SW 1271 (cell line): ENCODE measurements at places on chromosomes 5 and 9.
A peak's percentile ranks its signal among the peaks of the same experiment; 100 is the strongest.

- no peak for DNase-seq
Observed at GRCh38 chr5:128630121-128630520, 92.1 kb upstream of the FBN2 start.

GRCh38 chr5:154478224-154478565, at the start of gene HAND1:
Gene HAND1, minus strand, starts transcription at chr5:154478227. Its CDS starts 219 bp downstream, at chr5:154478008.
- DNase-seq = no peak

DNA sequence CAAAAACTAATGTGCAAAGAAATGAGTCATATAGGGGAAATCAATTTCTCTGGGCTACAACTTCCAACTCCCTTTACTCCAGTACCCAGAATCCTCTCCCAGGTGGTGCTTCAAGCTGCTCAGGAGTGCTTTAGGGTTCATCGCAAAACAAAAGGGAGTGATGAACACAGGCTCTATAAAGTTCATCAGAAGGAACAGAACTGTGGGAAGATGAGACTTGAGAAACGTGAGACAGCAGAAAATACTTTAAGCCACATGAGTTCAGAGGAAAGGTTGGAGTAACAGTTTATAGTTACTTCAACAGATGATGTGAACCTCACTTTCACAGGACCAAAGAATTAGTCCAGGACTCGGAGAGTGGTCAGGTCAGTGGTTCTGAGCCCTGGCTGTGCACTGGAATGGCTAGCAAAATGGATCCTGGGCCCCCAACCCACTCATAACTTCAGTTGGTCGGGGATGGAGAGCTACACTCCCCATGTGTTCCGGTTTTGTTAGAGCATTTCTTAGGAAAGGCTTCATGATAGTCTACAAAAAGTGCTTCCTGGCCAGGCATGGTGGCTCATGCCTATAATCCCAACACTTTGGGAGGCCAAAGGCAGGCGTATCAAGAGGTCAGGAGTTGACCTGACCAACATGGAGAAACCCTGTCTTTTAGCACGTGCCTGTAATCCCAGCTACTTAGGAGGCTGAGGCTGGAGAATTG, 4.3 kb downstream of the RPL12 start:
- DNase-seq = peak; percentile 40

DNA sequence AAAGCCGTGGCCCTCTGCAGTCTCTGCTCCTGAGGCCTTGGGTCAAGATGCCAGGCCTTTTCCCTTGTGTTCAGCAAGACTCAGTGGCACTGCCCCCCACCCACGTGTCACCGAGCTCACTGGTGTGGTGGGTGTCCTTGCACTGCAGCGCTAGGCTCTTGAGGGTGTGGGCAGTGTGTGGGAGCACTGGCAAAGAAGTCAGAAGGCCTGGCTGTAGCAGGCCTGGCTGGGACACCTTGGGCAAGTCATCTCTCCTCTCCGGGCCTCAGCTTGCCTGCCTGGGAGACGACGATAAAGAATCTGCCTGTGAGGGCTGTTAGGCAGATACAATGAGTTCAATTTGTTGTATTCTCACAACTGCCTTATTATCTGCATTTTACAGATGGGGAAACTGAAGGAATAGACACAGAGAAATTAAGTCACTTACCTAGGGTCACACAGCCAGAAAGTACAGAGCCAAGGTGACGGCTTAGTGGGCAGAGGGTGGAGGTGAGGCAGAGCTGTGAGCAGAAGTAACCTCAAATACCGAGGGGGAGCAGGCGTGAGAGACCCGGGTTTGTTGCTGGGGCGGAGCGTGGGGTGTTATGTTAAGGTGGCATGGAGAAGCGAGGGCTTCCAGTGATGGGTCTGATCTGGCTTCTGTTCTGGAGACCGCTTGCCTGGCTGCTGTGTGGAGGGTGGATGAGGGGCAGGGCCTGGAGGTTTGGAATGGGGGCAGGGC, 1.4 kb downstream of the TSPAN17 start:
- DNase-seq = no peak

- no peak for DNase-seq
Observed at GRCh38 chr5:124124711-124125229, 612.8 kb downstream of the CSNK1G3 start.

DNA sequence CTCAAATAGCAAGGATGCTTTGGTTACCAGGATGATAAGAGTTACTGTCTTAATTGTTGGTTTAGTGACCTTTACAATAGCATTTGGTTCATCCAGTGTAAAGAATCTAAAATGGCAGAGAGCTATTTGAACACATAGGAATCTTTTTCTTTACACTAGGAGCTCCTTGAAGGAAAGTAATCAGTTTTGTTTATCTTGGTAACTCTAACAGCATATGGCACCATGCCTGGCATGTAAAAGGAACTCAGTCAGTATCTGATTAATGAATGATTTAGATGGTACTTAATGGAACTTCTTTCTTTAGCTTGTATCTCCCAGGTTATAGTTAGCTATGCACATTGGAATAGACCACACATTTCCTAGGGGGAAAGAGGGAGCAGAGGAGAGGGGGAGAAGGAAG, 9.9 kb downstream of the PSMD5 start:
- no peak for DNase-seq

DNA sequence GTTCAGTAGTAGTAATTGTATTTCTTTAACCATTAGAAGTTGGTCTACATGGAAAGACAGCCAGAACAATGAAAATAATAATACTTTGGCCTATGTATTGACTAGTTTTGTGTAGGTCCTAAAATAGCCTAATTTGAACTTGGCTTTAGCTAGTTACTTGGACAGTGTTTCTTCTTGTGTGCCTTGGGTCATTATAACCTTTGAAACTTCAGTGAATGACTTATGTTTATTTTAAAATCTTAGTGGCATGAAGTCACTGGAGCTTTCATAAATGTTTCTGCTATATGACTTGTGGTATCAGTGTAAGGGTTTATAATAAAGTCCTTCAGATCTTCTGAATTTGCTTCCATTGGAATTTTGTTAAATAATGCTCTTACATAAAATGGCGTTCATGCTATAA, 2.6 kb upstream of the FAM120AOS start:
- DNase-seq = no peak

DNA sequence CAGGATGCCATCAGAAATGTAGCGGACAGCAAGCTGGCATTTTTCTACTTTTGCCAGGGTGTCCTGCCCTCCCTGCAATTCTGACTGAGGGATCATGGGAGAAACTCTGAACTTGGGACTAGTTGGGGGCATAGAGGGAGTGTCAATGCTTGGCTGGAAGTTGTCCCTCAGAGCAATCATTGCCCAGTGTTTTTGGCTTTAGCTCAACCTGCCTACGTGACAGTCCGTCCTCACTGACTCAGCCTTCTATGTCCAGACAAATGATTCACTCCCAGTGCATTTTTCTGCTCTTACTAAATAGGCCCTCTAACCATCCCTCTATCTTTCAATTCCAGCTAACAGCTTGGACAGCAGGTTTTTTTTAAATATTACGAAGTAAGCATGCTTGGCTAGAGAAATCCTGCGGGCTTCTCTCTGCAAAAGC, 627.4 kb downstream of the TLR4 start:
- DNase-seq = no peak

DNA sequence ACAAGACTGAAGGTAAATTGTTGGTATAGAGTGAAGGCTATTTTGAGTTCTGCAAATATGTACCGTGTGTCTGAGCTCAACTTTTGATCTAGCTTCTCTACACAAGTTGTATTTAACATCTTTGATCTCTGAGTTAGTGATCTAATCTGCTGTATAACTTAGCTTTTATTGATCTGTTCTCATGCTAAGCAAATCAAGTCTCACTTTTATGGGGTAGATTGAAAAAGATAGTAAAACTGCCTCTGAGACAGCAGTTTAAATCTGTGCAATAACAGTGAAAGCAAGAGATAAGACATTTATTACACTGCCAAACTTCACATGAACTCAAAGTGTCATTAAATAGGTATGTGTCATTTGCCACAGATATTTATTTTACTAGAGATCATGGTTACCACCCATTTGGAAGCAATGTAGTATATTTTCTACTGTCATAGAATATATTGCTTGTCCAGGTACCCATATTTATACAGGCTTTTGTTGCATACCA, 477.3 kb downstream of the ISL1 start:
- no peak for DNase-seq

GRCh38 chr5:39941416-39941815, 516.6 kb upstream of the DAB2 start:
- no peak for DNase-seq

DNA sequence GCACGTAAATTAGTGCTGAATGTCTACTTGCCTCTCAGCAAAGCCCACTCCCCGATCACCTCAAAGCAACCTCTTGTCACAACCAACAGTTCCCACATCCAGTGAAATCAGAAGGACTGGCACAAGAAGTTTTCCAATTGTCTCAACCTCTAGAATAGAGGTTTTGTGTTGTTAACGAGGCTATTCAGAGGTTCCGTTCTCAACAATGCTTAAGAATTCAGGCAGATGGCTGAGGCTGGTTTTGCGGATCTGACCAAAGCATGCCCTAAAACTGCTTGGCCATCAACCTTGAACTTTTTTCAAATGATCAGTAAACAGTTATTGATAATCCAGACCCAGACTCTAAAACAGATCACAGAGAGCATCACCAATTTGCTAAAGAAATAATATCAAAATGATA, 52.9 kb downstream of the MAPKAP1 start:
- DNase-seq = no peak

DNA sequence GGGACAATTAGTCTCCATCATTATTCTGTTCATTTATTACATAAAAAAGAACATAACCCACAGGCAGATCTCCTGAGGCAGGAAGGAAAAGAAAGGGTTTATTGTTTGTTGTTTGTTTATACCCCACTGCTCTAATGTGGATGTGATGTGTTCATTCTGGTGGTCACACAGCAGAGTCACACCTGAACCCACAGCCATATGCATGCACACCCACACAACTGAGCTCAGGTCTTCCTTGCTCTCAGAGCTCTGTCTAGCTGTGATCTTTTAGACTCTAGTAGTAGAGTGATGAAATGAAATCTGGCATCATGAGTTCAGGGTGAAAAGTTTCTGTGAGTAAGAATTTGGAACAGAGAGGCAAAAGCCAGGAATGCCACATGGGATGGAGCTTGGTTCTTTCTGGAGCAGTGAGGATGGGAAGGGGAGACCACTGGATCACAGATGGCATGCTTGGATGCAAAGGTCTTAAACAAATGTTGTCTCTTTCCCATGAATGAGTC, 227.0 kb downstream of the PAPPA start:
- DNase-seq = no peak

GRCh38 chr5:121366515-121366914, 485.2 kb upstream of the FTMT start:
- no peak for DNase-seq

- no peak for DNase-seq
Observed at GRCh38 chr5:86760661-86761060, 142.9 kb downstream of the COX7C start.

DNA sequence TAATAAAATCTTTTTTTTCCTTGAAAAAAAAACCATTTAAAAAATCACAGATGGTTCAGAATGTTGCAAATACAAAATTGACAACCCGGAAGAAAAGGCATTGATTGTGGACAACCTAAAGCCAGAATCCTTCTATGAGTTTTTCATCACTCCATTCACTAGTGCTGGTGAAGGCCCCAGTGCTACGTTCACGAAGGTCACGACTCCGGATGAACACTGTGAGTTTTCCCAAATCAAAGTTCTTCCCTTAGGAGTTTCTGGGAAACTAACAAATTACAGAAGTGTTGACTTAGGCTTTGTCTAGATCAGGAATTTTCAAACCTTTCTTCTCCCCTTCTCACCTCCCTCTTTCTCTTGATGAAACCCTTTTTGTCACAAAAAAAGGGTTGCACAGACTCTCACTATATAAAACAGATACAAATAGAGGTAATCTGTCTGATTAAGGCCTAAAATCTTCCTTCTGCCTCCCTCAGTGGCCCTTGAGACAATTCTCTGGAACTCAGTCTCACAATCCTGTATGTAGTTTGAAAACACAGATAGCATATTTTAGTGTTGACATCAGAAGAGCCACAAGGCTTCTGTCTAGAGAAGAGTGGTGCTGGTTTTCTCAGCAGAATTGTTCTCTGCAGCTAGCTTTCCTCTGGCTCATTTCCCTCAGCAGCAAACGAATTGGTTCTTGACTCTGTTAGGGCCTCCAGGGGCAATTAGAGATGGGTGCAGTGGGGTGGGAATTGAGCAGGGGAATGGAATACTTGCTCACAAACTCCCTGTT, 79.5 kb downstream of the OSMR start:
- DNase-seq = no peak

GRCh38 chr5:140631831-140632365, 1.1 kb downstream of the CD14 start:
- DNase-seq = no peak

GRCh38 chr5:160699301-160699700, 152.7 kb downstream of the ATP10B start:
- no peak for DNase-seq

DNA sequence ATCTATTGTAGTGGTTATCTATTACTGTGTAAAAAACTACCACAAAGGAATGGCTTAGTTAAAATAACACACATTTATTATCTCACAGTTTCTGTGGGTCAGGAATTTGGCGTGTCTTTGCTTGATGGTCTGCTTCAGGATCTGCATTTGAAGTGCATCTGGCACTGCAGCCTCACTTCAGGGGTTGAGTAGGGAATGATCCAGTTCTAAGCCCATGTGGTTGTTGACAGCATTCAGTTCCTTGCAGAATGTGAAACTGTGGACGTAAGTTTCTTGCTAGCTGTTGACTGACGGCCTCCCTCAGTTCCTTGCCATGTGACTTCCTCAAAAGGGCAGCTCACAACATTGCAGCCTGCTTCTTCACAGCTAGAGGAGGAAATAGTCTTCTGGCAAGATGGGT, 2.1 kb upstream of the OGN start:
- no peak for DNase-seq

GRCh38 chr5:96995419-96995818, 59.5 kb downstream of the LNPEP start:
- no peak for DNase-seq

DNA sequence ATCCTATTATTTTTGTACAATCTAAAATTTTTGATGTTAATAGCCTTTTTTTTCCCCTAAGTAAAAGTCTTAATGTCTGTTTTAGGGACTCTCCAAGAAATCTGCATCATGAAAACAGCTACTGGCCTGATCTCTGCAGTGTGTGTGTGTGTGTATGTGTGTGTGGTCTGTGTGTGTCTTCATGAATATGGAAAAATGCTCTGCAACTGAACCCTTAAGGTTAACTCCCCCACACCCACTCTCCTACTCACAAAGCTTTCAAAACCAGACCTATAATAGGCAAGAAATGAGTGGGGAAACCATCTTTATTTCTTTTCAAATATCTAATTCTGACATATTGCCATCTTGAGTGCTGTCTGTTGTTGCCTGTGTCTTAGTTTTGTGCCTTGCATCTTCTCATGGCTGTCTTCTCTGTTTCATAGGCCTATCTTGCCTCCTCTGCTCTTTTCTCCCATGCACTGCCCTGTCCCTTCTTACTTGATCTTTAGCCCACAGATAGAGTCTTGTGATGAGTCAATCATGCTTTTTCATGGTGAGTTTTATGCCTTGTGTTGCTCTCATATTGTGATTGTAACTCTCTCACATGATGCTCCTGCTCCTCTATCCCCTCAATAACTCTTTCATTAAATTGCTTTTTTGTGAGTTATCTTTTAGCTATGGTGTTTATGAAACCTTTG, 68.3 kb downstream of the CHSY3 start:
- no peak for DNase-seq

- peak; percentile 49 for DNase-seq
Observed at GRCh38 chr5:57277085-57277484, 103.2 kb downstream of the GPBP1 start.
